ENCODE measurements at places on chromosomes 16 and 17.

GRCh38 chr17:76528528-76529223 lies 8.8 kb downstream of the CYGB start:
- H3K27me3 ChIP-seq: no peaks in the 10 kb centered on the region
- peak overlapping the region; percentile 95 for H3K27ac ChIP-seq
- H3K36me3 ChIP-seq: no peaks in the 10 kb centered on the region
- peak overlapping the region; percentile 6 for H3K4me3 ChIP-seq
- DNase-seq: peak; percentile 62
- no peaks in the 10 kb centered on the region for H3K4me1 ChIP-seq

DNA sequence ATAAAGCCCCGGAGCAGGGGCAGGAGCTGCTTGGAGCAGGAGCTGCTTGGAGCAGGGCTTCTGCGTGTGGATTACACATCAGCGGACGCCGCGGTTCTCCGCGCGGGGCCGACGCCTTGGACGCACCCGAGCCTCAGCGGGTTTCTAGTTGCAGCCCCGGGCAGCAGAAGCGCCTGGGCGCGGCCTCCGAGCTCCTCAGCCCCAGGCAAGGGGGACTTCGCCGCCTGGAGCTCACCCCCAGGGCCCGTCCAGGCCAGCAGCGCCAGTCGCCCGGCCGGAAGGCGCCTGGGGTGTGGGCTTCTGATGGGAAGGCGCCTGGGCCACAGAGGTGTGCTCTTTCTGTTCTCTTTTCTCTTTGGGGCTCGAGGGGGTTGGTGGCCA lies 6.3 kb downstream of the FOXF1 start:
- no peak for DNase-seq
- H3K4me1 ChIP-seq: no peaks in the 10 kb centered on the region
- H3K27me3 ChIP-seq: peaks cover 22% of the 10 kb centered on the region
- H3K27ac ChIP-seq: no peak overlapping the region

DNA sequence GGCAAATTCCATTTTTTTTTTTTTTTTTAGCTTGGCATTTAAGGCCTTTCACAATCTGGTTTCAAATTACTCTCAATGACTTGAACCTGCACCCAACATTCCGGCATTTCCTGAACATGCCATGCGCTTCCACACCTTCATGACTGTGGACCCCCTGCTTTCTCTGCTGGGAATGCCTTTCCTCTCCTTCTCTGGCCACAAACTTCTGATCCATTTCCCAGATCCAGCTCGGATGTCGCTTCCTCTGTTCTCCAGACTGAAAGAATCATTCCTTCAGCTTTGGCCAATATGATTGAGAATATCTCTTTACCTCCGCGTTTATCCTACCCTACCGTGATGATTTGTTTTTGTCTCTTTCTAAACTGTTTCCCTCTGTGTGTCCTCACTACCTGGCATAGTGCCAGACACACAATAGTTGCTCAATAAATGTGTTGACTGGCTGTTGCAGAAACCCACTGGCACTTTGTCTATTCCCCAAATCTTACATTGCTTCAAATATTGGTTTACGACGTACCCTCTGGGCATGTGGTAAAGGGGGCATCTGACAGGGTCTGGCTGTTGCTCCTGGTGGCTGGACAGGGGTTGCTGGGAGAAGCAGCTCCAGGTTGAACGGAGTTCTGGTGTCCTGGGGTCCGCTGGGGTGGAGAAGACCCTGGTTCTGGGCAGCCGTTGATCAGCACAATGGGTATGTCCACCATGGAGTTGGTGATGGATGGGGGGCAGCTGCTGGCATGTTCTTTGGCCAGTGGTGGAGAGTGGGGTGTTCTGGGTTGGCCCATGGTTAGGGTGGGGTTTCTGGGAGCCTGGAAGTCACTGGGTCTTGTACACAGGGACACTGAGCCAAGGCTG lies 14.7 kb downstream of the TNS4 start:
- H3K4me1 ChIP-seq: no peaks in the 10 kb centered on the region
- H3K4me3 ChIP-seq: no peak overlapping the region
- no peaks in the 10 kb centered on the region for H3K36me3 ChIP-seq
- H3K27me3 ChIP-seq: no peaks in the 10 kb centered on the region
- DNase-seq: no peak
- H3K27ac ChIP-seq: peak overlapping the region; percentile 86

GRCh38 chr16:24568392-24568791 lies 29.0 kb downstream of the RBBP6 start:
- H3K4me3 ChIP-seq: no peak overlapping the region
- no peak for DNase-seq
- H3K27ac ChIP-seq: no peak overlapping the region
- H3K27me3 ChIP-seq: no peaks in the 10 kb centered on the region

DNA sequence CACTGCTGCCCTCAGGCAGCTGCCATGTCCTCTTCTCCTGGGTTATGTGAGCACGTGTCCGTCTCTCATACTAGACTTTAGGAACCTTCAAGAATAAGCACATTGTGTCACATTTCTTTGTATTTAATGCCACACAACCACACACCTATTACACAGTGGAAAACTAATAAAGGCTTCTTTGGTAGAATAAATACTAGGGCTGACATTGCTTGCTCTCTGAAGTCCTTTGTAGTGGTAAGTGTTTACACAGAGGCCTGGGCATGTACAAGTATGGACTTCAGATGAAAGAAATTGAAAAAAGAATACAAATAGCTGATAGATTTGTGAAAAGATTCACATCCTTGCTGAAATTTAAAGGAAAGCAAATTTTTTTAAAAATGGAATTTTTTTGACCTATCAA lies 188.1 kb upstream of the CCL2 start:
- no peak overlapping the region for H3K4me3 ChIP-seq
- DNase-seq: no peak
- no peaks in the 10 kb centered on the region for H3K36me3 ChIP-seq
- no peaks in the 10 kb centered on the region for H3K4me1 ChIP-seq
- H3K27me3 ChIP-seq: no peaks in the 10 kb centered on the region

DNA sequence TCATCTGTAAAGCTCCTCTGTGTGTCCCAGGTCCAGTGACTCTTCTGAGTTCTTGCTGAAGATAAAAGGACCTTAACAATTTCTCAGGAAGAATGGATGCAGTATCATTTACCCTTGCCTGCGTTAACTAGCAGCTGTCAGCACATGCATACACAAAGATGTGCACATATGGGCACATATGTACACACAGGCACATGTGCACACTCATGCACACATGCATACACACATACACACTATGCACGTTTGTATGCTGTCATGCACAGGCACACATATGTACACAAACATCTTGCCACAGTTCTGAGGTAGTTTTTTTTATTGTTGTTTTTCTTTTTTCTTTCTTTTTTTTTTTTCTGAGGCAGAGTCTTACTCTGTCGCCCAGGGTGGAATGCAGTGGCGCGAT lies 24.9 kb downstream of the GP2 start:
- DNase-seq: no peak
- H3K36me3 ChIP-seq: no peaks in the 10 kb centered on the region
- no peak overlapping the region for H3K4me3 ChIP-seq
- H3K27ac ChIP-seq: no peak overlapping the region

- no peaks in the 10 kb centered on the region for H3K27me3 ChIP-seq
- no peak overlapping the region for H3K27ac ChIP-seq
- H3K36me3 ChIP-seq: no peaks in the 10 kb centered on the region
- DNase-seq: no peak
Observed at GRCh38 chr16:24445216-24445615, 94.2 kb upstream of the RBBP6 start.

DNA sequence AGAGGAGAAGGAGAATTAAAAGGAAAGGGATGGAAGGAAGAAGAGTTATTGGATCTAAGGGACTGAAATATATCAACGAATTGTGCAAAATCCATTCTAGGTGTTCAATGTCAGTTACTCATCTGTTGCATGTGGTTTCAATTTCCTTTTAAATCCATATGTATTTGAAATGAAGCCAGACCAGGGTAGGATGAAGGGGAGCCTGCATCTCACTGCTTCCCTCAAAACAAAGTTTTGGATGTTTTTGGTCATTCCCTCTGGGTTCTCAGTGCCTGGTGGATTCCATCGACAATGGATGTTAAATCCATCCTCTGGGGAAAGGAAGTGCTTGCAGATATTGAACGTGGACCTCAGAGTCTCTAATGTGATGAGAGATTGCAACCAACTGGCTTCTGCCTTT lies 103.5 kb upstream of the XYLT1 start:
- DNase-seq: no peak
- H3K27me3 ChIP-seq: no peaks in the 10 kb centered on the region
- H3K27ac ChIP-seq: no peak overlapping the region
- no peaks in the 10 kb centered on the region for H3K36me3 ChIP-seq

- H3K36me3 ChIP-seq: no peaks in the 10 kb centered on the region
Observed at GRCh38 chr16:54817940-54818574, 112.6 kb upstream of the IRX5 start.

DNA sequence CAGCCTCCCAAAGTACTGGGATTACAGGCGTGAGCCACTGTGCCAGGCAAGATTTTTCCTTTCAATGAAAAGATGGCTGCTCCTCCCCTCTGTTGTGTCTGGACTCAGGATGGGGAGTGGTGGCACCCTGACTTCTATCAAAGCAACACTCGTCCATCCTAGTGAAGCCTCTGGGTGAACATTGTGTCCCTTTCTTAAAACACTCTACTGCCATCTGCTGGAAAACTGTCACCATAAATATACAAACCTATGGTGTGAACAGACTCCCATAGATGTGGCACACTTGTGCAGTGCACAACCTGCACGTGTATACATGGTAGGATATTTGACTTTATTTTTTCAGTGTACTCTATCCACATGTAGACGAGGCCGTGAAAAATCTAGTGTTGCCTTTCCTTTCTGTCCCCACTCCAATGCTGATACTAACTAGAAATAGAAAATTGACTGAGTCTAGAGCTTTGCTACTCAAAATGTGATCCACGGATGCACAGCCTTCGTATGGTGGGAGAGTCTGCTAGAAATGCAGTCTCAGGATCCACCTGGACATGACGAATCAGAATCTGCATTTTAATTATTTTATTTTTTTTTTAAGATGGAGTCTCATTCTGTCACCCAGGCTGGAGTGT lies 55.9 kb upstream of the PLCG2 start:
- no peaks in the 10 kb centered on the region for H3K36me3 ChIP-seq
- H3K27me3 ChIP-seq: no peaks in the 10 kb centered on the region
- peak; percentile 50 for DNase-seq
- H3K27ac ChIP-seq: no peak overlapping the region
- no peaks in the 10 kb centered on the region for H3K4me1 ChIP-seq

DNA sequence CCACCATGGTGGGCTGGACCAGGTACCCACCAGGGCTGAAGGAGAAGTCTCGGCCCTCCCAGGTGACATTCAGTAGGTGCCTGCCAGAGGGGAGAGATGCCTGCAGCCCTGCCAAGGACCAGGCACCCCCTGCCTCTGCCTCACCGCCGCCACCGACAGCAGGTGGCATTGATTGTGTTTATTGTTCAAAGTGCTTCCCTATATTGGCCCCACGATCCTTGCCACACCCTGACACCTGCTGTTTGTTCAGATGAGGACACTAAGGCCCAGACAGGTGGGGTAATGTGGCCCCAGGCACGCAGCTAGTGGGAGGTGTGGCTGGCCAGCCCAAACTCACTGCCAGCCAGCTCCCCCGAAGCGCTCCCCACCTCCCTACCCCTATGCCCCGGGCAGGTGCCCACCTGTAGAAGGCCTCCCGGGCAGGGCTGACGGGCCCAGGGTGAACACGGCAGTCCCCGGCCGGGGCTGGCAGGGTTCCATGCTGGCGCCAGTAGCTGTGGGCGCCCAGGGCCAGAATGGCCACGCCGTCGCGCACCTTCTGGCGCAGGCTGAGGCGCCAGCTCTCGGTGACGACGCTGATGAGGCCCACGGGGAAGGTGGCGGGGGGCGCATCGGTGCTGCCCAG lies 8.0 kb downstream of the GRIN2C start:
- H3K4me1 ChIP-seq: no peaks in the 10 kb centered on the region
- H3K27me3 ChIP-seq: peaks cover 27% of the 10 kb centered on the region
- DNase-seq: no peak

DNA sequence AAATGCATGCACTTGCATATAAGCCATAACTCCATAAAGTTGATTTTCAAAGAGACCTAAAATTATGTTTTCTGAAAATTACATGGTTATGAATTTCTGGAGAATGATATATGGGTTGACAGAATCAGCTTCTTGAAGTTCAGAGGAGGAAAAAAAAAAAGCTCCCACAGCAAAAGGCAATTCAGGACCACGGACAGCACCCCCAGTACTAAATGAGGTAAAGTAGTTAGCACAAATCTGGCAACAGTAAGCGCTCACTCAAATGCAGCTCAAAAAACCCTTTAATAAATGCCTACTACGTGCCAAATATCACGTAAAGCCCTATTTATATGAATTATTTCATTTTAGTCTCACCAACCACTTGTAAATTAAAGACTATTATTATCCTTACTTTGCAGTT lies 135.2 kb downstream of the SHISA9 start:
- no peaks in the 10 kb centered on the region for H3K27me3 ChIP-seq
- no peaks in the 10 kb centered on the region for H3K36me3 ChIP-seq
- H3K4me3 ChIP-seq: no peak overlapping the region
- H3K27ac ChIP-seq: no peak overlapping the region
- no peaks in the 10 kb centered on the region for H3K4me1 ChIP-seq

GRCh38 chr17:8253801-8254200 lies 4.7 kb downstream of the PFAS start:
- DNase-seq: no peak
- no peaks in the 10 kb centered on the region for H3K36me3 ChIP-seq
- no peaks in the 10 kb centered on the region for H3K27me3 ChIP-seq
- no peak overlapping the region for H3K4me3 ChIP-seq
- H3K27ac ChIP-seq: no peak overlapping the region

Data from uterus (tissue), 4 donors.